Immature natural killer cell (primary cell): ENCODE measurements at places on chromosomes 3 and 15. TPM values are rescaled to one million over a fixed set of nuclear protein-coding genes. Genes with fewer than 3 reads are reported as not detected.

ZIC4 gene
- not detected for polyA plus RNA-seq

GABRA5 gene
- polyA plus RNA-seq: not detected

DNA sequence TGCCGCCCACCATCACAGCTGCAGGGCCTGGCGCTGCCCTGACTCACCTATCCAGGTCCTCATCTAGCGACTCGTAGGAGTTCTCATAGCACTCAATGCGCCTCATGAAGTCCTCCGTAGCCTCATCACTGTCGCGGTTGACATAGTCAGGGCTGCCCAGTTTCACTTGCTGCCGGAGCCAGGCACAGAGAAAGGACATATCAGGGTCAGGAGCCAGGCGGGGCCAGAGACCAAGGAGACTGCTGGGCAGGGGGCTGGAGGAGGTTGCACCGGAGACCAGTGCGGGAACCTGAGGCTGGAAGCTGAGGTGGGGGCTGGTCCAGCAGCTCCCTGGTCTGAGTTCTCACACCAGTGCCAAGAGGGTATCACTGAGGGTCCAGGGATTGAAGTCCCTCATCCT is 18.2 kb downstream of the PFKFB4 start:
- DNase-seq: no peak

ACP3 gene
- polyA plus RNA-seq: 4.8 TPM

PARP9 gene
- 43.9 TPM for polyA plus RNA-seq
